Thoracic aorta (tissue), 2 donors: ENCODE measurements at places on chromosomes 16 and 17.

- H3K27ac ChIP-seq, result no peak overlapping the region
- no peaks in the 10 kb centered on the region for H3K36me3 ChIP-seq
- no peaks in the 10 kb centered on the region for H3K27me3 ChIP-seq
- DNase-seq, result no peak
- H3K4me1 ChIP-seq, result no peaks in the 10 kb centered on the region
Observed at GRCh38 chr16:52450916-52451315, 96.0 kb downstream of the TOX3 start.

GRCh38 chr16:58563775-58564174, 48.5 kb downstream of the SETD6 start:
- no peak for DNase-seq
- H3K4me1 ChIP-seq, result no peaks in the 10 kb centered on the region
- H3K27ac ChIP-seq, result no peak overlapping the region
- no peak overlapping the region for H3K4me3 ChIP-seq
- no peaks in the 10 kb centered on the region for H3K27me3 ChIP-seq

DNA sequence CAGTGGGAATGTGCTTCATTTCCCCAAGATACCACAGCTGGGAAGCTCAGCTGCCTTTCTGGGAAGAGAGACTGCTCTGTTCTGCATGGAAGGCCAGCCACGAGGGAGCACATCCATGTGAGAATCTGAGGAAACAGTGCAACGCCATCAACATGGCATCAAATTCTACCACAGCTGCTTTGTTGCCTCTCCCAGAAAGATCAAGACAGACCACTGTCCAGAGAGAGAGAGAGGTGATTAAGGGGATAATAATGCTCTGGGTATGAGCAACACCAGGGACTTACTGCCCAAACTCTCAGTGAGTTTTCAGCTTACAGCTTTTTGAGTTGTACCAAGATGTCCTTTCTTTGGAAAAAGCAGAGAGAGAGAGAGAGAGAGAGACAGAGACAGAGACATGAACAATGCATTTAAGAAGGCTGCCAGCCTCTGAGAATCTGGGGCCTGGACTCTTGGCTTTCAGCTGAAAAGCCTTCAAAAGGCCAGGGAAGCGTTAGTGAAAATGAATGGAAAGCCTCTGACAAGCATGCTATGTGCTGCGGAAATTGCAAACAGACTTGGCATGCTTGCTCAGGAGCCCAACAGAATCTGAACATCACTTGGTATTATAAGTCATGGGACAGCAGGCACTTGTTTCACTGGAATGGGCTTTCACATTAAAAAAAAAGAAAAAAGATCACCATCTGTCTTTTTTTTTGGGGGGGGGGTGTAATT, 223.1 kb downstream of the MAP2K6 start:
- H3K27ac ChIP-seq, result no peak overlapping the region
- H3K36me3 ChIP-seq, result no peaks in the 10 kb centered on the region
- H3K4me3 ChIP-seq, result no peak overlapping the region

DNA sequence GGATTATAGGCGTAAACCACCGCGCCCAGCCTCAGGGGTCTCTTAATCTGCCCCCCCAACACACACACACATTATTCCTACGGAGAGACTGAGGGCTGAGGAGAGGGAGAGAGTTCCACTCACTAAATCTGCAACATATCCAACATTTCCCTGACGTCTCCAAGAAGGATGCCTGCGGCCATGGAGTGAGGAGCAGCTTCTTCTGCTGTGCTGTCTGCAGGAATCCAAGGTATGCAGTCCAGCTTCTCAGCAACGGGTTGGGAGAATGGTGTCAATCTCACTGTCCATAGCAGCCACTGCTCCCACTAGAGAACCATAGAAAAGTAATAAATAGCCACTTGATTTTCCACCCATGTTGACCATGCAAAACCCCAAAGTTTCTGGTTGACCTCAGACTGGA, 5.1 kb upstream of the PLXDC1 start:
- no peak overlapping the region for H3K27ac ChIP-seq
- H3K27me3 ChIP-seq, result no peaks in the 10 kb centered on the region
- no peak overlapping the region for H3K4me3 ChIP-seq
- no peaks in the 10 kb centered on the region for H3K36me3 ChIP-seq
- DNase-seq, result no peak

- H3K36me3 ChIP-seq, result no peaks in the 10 kb centered on the region
- H3K27ac ChIP-seq, result no peak overlapping the region
- no peaks in the 10 kb centered on the region for H3K4me1 ChIP-seq
- H3K4me3 ChIP-seq, result no peak overlapping the region
Observed at GRCh38 chr17:34374457-34374856, 11.4 kb upstream of the CCL1 start.
